Fibroblast of skin of right biceps (primary cell): ENCODE measurements at places on chromosomes 5 and 9.

- no peak for DNase-seq
Measured at GRCh38 chr5:119996128-119996527, 366.8 kb downstream of the FAM170A start.

DNA sequence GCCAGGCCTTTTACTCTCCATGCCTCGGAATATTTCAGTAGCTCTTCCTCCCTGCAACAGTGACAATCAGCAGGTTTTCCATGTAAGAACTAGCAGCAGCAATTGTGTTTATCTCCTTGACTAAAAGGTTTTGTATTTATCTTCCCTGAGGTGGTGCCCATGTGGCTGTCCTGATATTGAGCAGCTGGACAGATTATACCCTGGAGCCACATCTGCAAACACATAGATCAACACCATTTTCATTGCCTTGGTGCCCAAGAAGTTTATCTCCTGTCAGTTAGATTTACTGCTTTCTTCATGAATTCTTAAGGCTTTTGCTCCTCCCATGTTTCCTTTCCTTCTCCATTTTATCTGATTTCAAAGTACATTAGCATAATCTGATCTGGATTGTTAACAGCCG is 378.4 kb downstream of the SPATA31D1 start:
- DNase-seq: no peak

DNA sequence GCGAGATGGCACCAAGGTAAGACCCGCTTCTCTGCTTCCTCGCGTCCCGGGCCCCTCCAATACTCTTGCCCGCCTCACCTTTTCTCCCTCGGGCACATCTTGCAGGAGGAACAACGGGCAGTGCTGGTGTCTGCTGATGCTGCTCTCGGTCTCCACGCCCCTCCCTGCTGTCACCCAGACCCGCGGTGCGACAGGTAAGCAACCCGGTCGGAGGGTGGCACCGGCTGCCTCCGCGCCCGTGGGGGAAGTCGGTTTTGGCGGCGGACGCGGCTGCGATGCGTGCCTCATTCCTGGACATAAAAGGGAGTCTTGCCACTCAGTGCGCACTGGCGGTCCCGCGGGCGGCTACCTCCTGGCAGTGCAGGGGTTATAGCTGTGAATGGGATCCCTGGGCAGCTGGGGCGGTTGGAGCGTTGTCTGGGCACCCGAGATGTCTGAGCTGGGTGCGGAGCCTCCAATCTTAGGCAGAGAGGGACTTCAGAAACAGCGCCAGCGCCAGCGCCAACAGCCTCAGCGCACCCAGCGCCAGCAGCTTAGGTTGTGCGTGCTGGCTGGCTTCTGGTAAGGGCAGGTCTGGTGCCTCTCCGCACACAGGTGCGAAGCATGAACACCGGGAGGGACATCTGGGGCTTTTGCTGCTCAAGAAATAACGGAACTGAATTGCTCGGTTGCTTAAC is 488 bp downstream of the COL15A1 start:
- DNase-seq: no peak

GRCh38 chr9:133539991-133540697 is 5.6 kb downstream of the ADAMTSL2 start:
- DNase-seq: no peak

- DNase-seq: peak; percentile 87
Measured at GRCh38 chr9:110626101-110626829, 42.3 kb upstream of the MUSK start.
